ENCODE measurements at places on chromosomes 5 and 9.

- DNase-seq = no peak
These were observed 51.8 kb downstream of the BASP1 start for GRCh38 chr5:17269201-17269600.

DNA sequence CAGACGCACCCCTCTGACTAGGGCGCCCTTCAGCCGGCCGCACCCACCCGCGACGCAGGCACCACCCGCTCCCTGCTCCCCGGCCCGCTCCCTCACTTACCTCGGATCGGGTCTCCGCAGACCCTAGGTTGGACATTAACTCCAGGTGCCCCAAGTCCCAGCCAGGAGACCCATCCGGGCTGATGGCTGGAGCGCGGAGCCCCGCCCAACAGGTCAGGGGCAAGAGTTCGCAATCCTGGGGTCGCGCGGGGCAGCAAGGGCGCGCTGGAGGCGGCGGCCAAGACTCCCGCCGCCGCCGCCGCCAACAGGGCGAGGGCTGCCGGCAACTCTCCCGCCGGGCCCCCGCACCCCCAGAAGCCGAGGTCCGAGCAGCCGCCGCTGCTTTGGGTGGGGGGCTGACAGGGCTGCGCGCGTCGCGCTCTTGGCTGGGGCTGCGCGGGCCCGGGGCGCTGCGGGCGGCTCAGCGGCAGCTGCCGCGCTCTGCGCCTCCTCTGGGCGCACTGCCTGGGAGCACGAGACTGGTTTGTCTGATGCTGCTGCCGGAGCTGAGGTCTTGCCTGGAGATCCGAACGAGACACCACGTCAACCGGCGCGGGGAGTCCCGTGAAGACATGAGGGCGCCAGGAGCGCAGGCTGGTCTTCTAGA, at the start of gene GDNF:
Gene GDNF (minus strand): TSS at position 635 of the 646 bp plus-strand sequence. CDS start 5,245 bp downstream, outside the sequence.
- no peak for DNase-seq

DNA sequence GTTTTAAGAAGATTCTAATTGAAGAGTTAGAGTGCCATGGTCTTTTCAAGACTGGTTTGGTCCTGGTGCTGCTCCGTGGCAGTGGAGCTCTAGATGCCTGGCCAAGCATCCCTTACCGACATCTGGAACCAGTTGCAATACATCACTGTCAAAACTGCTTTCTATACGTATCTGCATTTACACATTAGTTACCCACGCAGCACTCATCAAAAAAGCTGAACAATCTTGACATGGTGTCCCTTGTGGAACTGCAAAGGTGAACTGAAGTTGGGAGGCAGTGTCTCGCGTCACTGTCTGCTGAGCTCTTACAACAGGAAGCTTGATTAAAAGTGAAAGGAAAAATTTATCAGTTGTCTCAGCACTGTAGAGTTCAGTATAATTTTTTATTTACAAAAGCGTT, 82.6 kb downstream of the PBX3 start:
- DNase-seq = no peak

DNA sequence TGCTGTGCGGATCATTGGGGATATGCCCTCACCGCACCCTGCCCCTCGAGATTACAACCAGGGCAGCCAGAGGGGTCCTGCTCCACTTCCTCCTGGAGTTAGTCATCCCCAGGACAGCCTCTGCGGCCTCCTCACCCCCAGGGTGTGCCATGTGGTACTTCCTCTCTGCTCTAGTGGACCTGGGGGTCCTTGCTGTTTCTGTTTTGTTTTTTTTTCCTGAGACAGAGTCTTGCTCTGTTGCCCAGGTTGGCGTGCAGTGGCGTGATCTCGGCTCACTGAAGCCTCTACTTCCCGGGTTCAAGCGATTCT, 5.2 kb upstream of the FCN1 start:
- DNase-seq = no peak

DNA sequence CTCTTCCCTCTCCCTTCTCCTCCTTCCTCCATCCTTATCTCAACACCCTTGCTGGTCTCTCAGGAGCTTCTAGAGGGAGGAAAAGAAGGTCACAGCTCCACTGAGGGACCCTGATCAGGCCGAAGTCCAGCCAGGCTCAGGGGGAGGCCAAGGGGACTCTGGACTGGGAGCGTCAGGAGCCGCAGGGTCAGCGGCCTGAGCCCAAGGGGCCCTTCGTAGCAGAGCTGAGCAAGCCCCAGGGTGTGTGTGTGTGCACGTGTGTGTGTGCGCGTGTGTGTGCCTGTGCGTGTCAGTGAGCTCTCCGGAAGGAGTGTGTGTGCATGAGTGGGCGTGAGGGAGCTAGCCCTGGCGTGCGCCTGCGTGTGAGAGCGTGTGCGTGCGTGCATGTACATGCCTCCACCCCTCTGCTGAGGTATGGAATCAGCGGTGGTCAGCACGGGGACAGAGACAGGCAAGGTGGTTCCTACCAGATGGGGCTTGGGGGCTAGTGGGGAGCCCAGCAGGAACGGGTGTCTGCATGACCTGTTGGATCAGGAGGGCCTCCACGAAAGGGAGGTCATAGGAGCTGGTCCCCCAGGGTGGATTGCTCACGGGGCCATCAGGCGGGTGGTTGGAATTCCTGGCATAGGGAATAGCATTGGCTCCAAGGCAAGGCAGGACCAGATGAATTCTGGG, 10.0 kb upstream of the AGPAT2 start:
- DNase-seq = no peak

- DNase-seq = no peak
These were observed 71.9 kb downstream of the AMBP start for GRCh38 chr9:114006155-114006550.

GRCh38 chr5:107330903-107331302, 339.8 kb downstream of the EFNA5 start:
- DNase-seq = no peak

DNA sequence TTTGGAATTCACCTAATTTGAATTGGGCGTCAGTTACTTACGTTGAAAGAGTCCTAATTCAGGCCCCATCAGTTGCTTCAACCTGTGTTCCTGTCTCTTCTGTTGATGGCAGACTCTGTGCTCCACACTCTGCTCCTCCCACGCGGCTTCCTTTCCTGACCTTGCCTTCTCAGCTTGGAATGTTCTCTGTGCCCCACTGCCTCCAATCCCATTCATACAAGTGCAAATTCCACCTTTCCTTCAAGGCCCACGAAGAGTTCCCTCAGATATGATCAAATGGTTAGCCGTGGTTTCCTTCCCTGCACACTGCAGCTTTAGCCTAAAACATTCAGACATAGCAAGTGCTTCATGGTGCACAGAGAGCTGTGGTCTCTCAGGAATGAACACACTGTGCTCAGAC, 65.7 kb downstream of the SREK1 start:
- no peak for DNase-seq

GRCh38 chr5:3680821-3681220, 85.2 kb downstream of the IRX1 start:
- no peak for DNase-seq

DNA sequence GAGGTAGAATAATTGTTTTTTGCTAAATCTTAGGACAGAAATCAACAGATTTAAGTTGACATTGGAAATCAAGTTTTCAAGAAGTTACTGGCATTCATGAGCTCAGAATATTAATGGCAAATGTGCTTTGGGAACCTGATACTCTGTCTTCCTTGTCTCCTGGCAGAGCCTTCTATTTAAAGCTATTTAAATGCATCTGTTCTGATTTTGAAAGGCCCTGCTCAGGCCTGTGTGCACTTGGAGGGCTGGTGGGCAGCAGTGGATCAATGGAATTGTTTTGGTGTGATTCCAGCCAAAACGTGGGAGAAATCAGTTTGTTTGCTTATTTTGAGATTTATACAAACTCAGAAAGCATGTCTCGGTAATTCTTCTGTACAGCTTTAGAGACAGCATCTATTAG, 38.5 kb downstream of the FBXL7 start:
- no peak for DNase-seq

DNA sequence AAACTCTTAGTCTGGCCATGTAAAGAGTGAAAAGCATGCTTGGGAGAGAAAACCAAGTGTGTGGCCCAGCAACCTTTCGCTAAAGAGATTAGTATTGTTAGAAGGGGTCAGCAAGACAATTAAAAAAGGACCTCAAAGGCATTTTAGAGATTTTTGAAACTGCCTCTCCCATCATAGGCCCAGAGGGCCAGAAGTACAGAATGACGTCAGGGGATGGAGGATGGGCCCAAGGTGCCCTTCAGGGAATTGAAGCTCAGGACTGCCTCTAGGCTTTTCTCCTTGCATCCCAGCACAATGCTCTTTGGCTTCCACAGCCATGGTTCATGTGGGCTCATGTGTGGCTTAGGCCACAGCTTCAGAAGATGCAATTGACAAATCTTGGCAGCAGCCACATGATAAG, 287.0 kb upstream of the COX7C start:
- no peak for DNase-seq

DNA sequence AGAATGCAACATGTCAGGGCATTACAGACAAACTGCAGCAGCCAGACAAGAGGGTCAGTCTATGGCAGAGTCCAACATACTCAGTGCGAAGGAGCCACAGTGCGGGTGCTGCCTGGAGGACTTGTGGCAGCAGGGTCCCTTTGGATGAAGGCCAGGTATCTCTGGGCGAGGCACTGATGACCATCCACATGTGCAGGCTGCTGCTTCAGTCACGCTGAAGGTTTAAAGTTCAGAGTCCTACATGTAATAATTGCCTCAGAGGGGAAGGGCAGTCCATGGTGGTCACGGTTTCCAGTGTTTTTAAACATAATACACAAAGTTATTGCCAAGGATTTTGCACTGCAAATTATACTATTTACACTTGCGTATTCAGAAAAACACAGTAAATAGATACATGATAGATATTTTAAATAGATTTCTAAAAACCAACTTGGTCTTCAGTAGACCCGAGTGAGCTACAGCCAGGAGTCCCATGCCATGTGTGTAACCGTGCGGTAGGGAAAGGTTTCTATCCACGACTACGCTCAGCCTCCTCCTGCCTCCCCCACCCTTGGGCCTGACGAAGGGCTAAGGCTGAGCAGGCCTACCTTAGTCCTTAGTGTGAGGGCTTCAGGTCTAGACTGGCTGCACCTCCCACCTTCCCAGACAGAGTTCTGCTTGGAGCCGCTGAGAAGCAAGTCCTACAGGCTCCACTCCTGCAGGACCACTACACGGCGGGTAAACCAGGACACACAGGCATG, 76.2 kb downstream of the GPR21 start:
- no peak for DNase-seq

- no peak for DNase-seq
These were observed 32.3 kb upstream of the NPM1 start for GRCh38 chr5:171355302-171355724.

DNA sequence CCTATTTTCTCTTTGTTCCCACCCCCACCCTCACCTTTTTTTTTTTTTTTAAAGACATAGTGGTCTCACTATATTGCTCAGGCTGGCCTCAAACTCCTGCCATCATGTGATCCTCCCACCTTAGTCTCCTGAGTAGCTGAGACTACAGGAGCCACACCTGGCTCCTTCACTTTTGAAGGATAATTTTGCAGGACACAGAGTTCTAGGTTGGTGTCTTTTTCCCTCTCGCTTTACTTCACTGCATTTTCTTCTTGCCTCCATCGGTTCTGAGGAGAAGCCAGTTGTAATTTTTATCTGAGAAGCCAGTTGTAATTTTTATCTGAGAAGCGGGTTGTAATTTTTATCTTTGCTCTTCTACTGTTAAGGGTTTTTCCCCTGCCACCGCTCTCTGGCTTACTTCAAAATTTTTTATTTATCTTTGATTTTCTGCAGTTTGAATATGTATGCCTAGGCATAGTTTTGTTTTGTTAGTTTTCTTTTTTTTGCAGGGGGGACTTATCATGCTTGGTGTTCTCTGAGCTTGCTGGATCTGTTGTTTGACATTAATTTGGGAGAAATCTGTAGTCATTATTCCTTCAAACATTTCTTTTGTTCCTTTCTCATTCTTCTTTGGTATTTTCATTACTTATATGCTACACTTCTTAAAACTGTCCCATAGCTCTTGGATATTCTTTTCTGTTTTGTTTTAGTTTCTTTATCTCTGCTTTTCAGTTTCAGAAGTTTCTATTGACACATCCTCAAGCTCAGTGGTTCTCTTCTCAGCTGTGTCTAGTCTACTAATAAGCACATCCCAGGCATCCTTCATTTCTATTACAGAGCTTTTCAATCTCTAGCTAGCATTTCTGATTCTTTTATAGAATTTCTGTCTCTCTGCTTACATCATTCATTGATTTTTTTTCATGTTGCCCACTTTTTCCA, 148.2 kb upstream of the CHD1 start:
- DNase-seq = no peak

GRCh38 chr9:122227575-122227900, 1.2 kb downstream of the LHX6 start:
- DNase-seq = no peak

- no peak for DNase-seq
These were observed 2.1 kb downstream of the TNFAIP8 start for GRCh38 chr5:119357808-119358529.

DNA sequence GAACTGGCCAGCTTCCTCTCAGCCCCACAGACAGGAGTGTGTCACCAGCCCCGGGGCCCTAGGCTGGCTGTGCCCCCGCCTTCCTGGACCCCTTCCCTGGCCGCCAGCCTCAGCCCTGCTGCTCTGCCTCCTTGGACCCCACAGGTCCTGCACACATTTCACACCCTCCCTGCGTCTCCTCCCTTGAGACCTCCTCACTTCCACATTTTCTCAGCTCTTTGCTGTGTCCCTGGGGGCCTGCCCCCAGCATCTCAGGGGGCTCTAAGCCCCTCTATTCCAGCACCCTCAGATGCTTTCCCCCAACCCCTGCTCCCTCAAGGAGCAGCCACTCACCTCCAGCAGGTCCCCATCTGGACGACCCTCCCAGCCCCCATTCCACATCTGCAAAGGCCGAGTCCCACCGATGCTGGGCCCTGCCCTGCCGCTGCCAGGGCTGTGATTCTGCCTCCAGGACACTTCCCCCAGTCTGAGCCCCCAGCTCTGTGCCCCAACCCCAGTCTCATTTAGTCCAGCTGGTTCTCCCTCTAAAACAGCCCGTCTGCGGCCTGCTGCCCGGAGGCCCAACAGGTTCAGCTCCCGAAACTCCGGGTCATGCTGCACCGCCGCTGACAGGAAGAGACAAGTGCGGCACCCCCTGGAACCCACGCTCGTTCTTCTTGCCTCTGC, 4.2 kb downstream of the SLC34A3 start:
- DNase-seq = no peak

DNA sequence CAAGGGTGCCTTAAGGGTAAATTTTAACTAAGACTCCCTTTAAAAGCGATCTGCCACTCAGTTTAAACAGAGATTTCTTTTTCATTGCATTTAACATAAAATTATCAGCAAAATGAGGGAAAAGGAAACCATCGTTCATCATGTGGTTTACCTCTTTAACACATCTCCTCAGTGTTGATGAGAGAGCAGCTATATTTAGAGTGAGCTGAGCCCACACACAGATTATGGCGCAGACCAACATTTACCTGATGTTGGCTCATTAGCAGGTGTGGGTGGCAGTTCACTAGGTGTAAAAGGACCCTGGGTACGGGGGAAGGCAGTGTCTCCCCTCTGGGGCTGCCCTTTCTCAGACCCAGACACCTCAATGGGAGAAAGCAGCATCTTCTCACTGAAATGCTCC, 149.8 kb downstream of the ENTREP1 start:
- no peak for DNase-seq

Measured in hypothalamus (tissue), 51 donors.